ENCODE measurements at places on chromosomes 13 and 19. TPM values are rescaled to one million over a fixed set of nuclear protein-coding genes. Genes with fewer than 3 reads are reported as not detected.
A peak's percentile ranks its signal among the peaks of the same experiment; 100 is the strongest.

GRCh38 chr19:16116067-16116466 is 4.4 kb downstream of the RAB8A start:
- DNase-seq: no peak
- H3K27ac ChIP-seq: no peak overlapping the region
- H3K4me3 ChIP-seq: no peak overlapping the region
- peaks cover 71% of the 10 kb centered on the region for H3K4me1 ChIP-seq
- no peaks in the 10 kb centered on the region for H3K27me3 ChIP-seq

GRCh38 chr13:64164435-64164834 is 2748.8 kb upstream of the PCDH20 start:
- no peak overlapping the region for H3K27ac ChIP-seq
- DNase-seq: no peak
- no peak overlapping the region for H3K4me3 ChIP-seq
- no peaks in the 10 kb centered on the region for H3K36me3 ChIP-seq
- H3K27me3 ChIP-seq: no peaks in the 10 kb centered on the region

DNA sequence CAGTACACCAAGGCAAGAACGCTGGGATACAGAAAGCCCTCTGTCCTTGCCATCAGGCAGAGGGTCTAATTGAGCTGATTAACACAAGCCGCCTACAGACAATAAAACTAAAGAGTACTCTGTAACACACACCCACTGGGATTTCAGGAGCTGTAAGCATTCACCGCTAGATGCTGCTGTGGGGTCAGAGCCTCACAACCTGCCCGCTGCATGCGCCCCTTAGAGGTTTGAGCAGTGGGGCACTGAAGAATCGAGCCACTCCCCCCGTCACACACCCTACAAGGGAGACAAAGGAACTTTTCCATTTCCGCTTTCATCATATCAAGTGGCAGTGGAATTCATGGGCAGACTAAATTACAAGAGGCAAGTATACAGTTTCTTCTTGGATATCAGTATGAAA is 1080.6 kb downstream of the PCDH17 start:
- no peaks in the 10 kb centered on the region for H3K36me3 ChIP-seq
- H3K27ac ChIP-seq: no peak overlapping the region
- no peaks in the 10 kb centered on the region for H3K27me3 ChIP-seq
- no peaks in the 10 kb centered on the region for H3K4me1 ChIP-seq
- DNase-seq: no peak

DNA sequence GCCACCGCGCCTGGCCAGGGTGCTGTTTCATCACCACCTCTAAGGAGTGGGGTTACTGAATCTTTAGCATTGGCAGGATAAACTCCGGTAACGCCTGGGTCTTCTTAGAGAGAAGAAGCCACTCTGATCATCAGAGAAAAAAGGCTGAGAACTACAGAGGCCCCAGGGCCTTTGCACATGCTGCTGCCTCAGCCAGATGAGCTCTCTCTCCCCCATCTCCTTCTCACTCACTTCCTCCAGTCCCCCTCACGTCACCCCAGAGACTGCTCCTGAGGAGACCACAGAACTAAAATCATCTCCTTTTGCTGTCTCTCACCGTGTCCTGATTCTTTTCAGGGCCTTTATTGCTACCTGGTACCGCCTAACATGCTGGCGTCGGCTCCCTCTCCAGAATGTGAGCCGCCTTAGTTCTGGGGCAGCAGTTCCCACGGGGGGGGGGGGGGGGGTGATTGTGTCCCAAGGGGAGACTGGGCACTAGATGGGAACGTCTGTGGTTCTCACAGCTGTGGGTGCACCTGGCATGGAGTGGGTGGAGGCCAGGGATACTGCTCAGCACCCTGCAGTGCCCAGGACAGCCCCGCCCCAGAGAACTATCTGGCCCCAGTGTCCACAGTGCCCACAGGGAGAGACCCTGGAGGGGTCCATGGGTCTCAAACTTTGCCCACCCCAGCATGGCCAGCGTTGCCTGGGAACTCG is 5.1 kb upstream of the DIRAS1 start:
- H3K4me1 ChIP-seq: no peaks in the 10 kb centered on the region
- H3K4me3 ChIP-seq: no peak overlapping the region
- peaks cover 5% of the 10 kb centered on the region for H3K27me3 ChIP-seq
- no peaks in the 10 kb centered on the region for H3K36me3 ChIP-seq

- H3K27ac ChIP-seq: no peak overlapping the region
- peaks cover 3% of the 10 kb centered on the region for H3K36me3 ChIP-seq
- no peaks in the 10 kb centered on the region for H3K4me1 ChIP-seq
- no peak for DNase-seq
- no peaks in the 10 kb centered on the region for H3K27me3 ChIP-seq
Measured at GRCh38 chr19:6988257-6988656, 33.0 kb downstream of the MBD3L2B start.

DNA sequence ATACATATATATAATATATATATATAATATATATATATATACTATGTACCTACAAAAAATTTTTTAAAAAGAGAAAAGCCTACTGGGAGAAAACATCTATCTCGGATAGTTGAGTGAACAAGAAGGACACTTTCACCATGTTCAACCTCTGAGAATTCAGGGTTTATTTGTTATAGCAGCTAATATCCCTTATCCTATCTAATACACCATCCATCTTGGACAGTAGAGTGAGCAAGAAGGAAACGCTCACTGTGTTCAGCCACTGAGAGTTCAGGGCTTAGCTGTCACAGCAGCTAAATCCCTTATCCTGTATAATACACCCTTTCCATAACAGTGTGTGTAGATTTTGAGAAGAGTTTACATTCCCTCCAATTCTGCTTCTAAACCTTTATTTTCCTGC is 38.1 kb upstream of the CACNA1A start:
- H3K36me3 ChIP-seq: no peaks in the 10 kb centered on the region
- DNase-seq: no peak
- no peaks in the 10 kb centered on the region for H3K27me3 ChIP-seq
- H3K27ac ChIP-seq: no peak overlapping the region

GRCh38 chr13:73081256-73081915 is 22.6 kb downstream of the KLF5 start:
- H3K4me1 ChIP-seq: no peaks in the 10 kb centered on the region
- H3K27ac ChIP-seq: no peak overlapping the region
- no peak for DNase-seq
- no peaks in the 10 kb centered on the region for H3K36me3 ChIP-seq

- H3K36me3 ChIP-seq: no peaks in the 10 kb centered on the region
- peaks cover 6% of the 10 kb centered on the region for H3K4me1 ChIP-seq
- no peaks in the 10 kb centered on the region for H3K27me3 ChIP-seq
- H3K4me3 ChIP-seq: no peak overlapping the region
Measured at GRCh38 chr19:33146209-33146608, 14.3 kb downstream of the WDR88 start.

- H3K27me3 ChIP-seq: no peaks in the 10 kb centered on the region
- H3K27ac ChIP-seq: no peak overlapping the region
- H3K4me1 ChIP-seq: no peaks in the 10 kb centered on the region
- no peak for DNase-seq
- H3K4me3 ChIP-seq: no peak overlapping the region
Measured at GRCh38 chr19:42411581-42412178, 15.5 kb downstream of the LIPE start.

GRCh38 chr19:47471733-47472457 is at the start of gene SLC8A2:
Gene SLC8A2, minus strand, starts transcription at chr19:47471893. Its CDS starts 5,490 bp downstream, at chr19:47466403.
- peak; percentile 82 for DNase-seq
- H3K4me3 ChIP-seq: no peak within 1 kb of the TSS
- H3K36me3 ChIP-seq: no peaks in the 10 kb centered on the region
- H3K27ac ChIP-seq: no peak within 1 kb of the TSS

- H3K27me3 ChIP-seq: no peaks in the 10 kb centered on the region
- DNase-seq: no peak
- H3K36me3 ChIP-seq: no peaks in the 10 kb centered on the region
- H3K4me1 ChIP-seq: no peaks in the 10 kb centered on the region
- H3K4me3 ChIP-seq: no peak overlapping the region
- H3K27ac ChIP-seq: no peak overlapping the region
Measured at GRCh38 chr19:58067240-58067912, 8.3 kb downstream of the ZNF135 start.

DNA sequence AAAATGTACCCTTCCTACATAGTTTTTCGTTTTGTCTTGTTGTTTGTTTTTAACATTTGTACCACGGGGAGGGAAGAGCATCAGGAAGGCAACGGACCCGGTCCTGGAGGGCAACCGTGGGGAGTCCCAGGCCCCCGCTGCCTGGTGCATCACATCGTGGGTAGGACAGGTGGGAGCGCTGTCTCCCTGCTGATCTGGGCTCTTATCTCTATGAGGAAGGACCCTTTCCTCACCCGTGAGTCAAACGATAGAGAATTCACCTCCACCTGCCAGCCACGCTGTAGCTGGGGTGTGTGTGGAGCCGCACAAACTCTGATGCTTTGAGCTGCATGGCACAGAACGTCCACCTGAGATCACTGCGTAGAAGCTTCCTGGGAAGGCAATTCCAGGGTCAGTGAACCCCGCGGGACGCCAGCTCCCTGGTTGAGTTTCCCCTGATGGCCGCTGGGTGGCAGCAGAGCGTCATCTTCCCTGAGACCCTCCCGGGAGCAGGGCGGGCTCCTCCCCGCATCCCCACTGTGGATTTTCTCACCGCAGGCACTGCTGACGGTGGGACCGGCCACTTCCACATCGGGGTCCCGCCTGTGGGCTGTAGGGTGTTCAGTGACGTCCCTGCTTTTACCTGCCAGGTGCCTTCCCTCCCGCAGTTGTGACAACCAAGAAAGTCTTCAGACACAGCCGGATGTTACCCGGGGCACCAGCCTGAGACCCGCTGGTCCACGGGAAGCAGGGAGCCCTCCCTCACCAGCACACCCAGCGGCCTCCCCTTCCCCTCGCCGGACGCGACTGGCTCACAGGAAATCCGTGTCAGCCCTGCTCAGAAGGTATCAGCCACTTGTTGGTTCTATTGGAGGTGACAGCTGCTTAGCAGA is 54.7 kb downstream of the ZNF787 start:
- H3K4me1 ChIP-seq: peaks cover 11% of the 10 kb centered on the region
- no peak overlapping the region for H3K4me3 ChIP-seq
- no peaks in the 10 kb centered on the region for H3K27me3 ChIP-seq
- no peaks in the 10 kb centered on the region for H3K36me3 ChIP-seq

DNA sequence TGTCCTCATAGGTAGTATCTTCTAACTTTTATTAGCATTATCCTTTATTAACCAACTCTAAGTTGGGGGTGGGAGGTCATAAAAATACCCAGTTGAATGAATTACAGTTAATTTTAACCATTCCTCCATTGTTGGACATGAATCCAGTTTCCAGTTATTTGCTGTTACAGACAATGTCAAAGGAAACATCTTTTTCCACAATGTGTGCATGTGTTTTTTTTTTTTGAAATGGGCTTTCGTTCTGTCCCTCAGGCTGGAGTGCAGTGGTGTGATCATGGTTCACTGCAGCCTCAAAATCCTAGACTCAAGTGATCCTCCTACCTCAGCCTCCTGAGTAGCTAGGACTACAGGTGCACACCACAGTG is 32.0 kb downstream of the KLF5 start:
- H3K4me1 ChIP-seq: peaks cover 10% of the 10 kb centered on the region
- H3K36me3 ChIP-seq: no peaks in the 10 kb centered on the region
- H3K27me3 ChIP-seq: no peaks in the 10 kb centered on the region
- no peak overlapping the region for H3K27ac ChIP-seq
- H3K4me3 ChIP-seq: no peak overlapping the region
- DNase-seq: no peak

DNA sequence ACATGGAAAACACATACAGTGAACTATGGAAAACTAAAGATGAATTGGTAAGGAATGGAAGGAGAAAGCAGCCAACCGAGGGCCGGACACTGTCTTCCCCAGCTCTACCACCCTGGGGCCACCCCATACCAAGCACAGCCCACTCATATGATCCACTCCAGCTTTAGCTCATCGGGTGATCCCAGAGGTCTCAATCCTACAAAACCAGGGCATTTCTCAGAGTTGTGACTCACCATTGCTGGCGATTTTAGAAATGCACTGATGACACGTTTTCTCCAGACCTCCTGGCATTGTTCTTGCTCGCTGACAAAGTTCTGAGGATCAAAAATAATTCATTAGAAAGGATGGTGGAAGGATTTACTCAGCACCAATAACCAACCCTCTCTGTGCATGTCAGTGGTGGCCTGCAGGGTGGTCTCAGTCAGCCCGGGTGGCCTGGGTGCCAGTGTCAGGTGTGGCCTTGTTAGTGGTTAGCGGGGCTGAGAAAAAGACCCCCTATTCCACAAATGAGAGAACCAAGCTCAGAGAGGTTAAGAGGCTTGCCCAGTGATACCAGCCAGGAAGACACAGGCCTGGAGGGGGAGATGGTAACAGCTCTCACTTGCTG is 6.6 kb downstream of the TMEM272 start:
- H3K27ac ChIP-seq: no peak overlapping the region
- DNase-seq: no peak
- no peaks in the 10 kb centered on the region for H3K27me3 ChIP-seq
- H3K4me1 ChIP-seq: no peaks in the 10 kb centered on the region
- H3K36me3 ChIP-seq: no peaks in the 10 kb centered on the region
- H3K4me3 ChIP-seq: no peak overlapping the region

FBXL12 gene
- 27.8 TPM for total RNA-seq

TSSK6 gene
- total RNA-seq: 10.4 TPM

LYPD5 gene
- 0.49 TPM for total RNA-seq

Data from CD4-positive, alpha-beta memory T cell (primary cell).